ENCODE measurements at places on chromosomes 1 and 21.

DNA sequence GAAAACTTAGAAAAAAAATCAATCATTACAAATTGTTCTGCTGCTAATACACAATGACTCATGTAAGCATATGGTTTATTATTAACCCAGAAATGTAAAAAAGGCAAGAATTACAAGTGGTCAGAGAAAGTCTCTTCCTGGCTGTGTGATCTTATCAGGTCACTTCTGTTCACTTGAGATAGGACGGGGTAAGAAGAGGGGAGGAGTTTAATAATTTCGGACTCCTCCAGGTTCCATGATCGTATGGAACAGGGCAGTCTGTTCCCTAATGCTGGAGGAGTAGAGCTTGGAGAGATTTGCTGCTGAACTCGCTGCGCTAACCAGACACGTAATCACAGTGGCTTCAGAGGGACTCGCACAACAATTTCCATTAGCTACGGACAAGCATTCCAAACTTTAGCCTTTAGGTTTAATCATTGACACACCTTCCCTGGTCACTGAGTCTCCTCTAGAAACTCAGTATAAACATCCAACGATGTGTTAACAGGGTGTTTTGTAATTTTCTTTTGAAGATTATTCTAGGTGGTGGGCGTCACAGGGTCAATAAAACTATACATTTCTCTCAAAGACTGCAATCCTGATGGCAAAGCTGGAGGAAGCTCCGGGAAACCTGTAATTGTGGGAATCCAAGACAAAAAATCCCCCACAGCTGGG lies 1.3 kb downstream of the CRYZ start:
- no peak for DNase-seq

- DNase-seq = no peak
Measured at GRCh38 chr1:34070201-34070836, 94.7 kb downstream of the CSMD2 start.

DNA sequence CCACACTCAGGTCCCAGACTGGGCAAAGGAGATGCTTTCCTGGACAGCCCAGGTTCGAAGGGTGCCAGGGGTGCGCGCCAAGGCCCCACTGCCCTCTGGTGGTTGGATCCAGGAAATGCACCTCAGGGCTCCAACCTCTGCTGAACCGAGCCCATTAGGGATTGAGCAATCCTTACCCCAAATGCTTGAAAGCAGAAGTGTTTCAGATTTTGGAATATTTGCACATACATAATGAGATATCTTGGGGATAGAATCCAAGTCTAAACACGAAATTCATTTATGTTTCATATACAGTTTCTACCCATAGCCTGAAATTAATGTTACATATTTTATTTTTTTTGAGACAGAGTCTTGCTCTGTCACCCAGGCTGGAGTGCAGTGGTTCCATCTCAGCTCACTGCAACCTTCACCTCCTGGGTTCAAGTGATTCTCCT lies 57.4 kb downstream of the SLC9A1 start:
- no peak for DNase-seq

- no peak for DNase-seq
Measured at GRCh38 chr21:17536381-17536780, 23.5 kb downstream of the CXADR start.

DNA sequence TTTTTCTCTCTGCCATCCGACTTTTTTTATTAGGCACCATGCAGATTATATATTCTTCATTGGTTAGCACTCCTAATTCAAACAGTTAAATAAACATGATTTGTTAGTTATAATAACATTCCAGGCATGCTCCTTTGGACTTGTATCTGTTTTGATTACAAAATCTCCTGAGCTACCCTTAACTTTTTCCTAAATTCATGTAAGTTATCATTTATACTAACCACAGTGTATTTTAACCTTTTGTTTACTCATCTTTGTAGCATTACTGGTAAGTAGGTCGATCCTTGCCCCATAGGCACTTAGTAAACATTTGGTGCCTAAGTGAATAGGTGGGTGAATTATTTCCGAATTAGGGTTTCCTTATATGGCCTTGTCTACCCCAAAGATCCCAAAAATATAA lies 43.8 kb downstream of the MIER1 start:
- no peak for DNase-seq

GRCh38 chr21:42527489-42528158 lies 14.0 kb downstream of the SLC37A1 start:
- no peak for DNase-seq

DNA sequence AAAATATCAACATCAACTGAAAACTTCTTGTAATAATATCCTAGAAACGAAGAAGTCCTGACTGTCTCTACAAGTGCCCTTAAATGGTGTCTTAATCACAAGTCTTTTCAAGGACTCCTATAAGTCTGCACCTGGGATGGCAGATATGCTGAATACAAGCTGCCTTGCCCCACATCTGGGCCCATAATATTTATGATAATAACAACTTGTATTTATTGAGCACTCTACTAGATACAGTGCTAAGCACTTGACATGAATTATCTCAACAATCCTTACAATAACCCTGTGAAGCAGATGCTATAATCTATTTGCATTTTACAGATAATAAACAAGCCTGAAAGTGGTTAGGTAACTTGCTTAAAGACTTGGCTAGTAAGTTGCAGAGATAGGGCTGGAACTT lies 78.0 kb upstream of the ZNF648 start:
- DNase-seq = no peak

DNA sequence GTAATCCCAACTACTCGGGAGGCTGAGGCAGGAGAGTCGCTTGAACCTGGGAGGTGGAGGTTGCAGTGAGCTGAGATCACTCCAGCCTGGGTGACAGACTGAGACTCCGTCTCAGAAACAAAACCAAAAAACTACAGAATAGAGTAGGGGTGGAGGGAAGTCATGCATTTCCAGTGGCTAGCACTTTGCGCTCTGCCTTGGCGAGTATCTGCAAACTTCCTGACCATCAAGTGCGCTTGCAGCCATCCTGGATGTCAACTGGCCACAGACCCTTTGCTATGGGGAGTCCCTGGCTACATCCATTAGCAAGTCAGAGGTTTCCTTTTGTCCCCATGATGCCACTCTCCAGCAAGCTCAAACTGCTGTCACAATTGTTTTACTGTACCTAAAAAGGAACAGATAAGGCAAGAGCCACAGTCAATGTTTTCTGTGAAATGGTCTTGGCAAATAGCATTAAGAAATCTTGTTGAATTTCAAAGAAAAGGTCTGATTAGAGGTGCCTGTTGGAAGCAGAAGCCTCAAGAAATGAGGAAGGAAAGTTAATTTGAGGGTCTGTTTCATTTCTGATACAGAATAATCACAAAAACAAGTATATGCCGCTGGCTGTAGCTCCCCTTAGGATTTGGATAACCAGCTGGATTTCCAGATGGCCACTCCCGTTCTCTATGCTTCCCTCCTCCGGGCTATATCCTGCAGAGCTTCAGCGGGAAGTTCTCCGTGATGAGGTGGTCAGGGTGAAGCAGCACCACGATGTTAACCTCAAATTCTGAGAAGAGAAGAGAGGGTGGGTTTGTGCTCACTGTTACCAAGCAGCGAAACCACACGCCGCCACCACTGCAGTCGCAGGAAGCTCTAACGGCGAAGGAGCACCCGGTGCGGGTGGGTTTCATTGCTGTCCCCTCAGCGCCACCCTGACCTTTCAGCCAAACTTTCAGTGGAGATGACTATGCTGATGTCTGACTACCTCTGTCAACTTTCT lies 42.0 kb downstream of the VPS26C start:
- DNase-seq = no peak

GRCh38 chr1:245864872-245865271 lies 642.2 kb downstream of the SMYD3 start:
- DNase-seq = no peak

- DNase-seq = no peak
Measured at GRCh38 chr1:236724506-236724905, 38.2 kb downstream of the ACTN2 start.

DNA sequence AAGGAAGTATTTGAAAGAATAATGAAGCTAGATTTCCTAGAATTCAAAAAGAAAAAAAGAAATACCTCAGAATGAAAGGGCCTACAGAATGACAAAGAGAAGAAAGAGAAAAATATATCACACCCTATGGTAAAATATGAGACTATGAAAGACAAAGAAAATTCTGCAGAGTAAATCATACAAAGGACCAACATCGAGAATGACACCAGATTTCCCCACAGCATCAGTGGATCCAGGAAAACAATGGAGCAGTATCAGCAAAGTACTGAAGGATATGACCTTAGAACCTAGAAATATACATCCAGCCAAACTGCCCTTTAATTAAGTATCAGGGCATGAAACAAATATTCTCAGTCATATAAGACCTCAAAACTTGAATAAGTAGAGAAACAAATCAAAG lies 21.2 kb upstream of the IFNAR2 start:
- DNase-seq = no peak

GRCh38 chr21:42836402-42836666 lies 43.0 kb downstream of the WDR4 start:
- no peak for DNase-seq

DNA sequence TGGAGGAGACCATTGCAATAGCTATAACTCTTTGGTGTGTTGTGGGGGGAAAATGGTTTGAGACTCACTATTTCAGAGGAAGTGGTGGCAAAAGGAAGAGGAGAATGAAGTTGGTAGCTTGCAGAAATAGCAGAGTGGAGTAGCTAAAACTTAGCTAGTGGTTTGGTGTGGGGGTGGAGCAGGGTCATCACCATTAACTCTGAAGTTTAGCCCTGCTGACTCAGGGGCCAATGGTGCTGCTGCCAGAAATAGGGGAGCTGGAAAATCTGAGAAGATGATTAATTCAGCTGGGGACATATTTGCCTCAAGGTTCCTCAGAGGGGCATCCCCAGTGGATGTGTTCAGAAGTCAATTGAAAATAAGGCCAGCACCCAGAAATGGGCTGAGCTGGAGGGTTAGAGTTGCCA lies 65.4 kb downstream of the RUNX1 start:
- DNase-seq = no peak

DNA sequence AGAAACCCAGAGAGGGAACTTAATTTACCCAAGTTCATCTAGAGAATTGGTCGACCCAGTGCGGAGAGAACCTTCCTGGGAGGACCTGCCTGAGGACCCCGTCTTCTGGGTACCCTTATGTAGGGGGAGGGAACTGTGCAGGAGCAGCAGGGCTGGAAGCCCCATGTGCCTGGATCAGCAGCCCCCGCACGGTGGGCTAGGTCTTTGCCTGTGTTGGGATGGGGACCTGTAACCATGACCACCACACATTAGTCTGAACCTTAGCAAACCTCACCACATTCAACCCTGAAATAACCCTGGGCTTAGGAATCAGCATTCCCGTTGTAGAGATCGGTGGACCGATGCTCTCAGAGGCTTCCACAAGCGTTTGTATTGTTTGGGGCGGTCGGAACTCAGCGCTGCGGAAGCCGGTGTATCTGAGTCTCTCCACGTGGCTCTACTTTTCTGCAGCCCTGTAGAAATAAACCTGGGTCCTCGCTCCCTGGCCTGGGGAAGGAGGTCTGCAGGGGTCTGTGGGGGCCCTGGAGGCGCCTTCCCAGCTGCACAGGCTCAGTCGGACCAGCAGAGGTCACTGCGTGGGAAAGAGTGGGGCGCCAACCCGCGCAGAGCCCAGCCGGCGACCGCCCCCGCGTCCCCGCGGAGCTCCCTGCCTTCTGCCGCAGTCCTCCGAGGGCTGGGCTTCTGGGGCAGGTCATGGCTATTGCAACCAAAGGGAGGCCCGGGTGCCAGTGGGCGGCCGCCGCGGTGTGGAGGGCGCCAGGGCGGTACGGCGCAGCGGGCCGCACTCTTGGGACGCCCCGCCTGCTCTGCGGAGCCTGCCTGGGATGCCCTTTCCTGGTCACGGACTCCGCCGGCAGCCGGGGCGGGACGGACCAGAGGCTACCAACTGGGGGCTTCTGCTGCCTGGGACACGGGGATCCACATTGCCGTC lies 36.2 kb upstream of the KCNA10 start:
- no peak for DNase-seq

GRCh38 chr1:231774719-231775335 lies 148.2 kb downstream of the DISC1 start:
- DNase-seq = no peak

Data from NCI-H1417 treated with DMSO at 0.1 percent for 48 hours (cell line).